ENCODE measurements at places on chromosomes 12 and 14. TPM values are rescaled to one million over a fixed set of nuclear protein-coding genes. Genes with fewer than 3 reads are reported as not detected.

Gene KRT78
- total RNA-seq = not detected

DNA sequence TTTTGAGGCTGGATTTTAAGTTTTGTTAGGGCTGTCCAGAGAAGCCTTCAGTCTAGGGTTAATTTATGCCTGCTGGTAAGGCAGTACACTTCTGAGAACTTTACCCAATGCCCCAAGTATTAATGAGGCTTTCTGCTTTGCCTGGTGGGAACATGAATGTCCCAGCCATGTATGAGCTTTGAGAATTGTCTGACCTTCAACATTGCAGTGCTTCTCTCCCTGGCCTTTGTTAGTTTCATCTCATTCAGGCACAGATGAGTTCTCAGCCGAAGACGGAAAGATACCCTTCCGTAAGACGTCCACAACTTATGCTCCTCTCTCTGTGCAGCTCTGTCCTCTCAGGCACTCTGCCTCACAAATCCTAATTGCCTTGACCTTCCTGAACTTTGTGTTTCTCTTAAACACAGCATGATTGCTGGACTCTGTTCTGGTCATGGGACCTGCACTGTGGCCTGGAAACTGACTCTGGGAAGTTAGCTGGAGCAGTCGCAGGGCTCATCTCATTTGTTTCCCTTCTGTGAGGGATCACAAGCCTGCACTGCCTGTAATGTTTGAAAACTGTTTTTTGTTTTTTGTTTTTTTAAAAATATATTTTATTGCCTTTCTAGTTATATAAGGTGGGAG is 15.7 kb downstream of the CHPT1 start:
- no peak for DNase-seq

DNA sequence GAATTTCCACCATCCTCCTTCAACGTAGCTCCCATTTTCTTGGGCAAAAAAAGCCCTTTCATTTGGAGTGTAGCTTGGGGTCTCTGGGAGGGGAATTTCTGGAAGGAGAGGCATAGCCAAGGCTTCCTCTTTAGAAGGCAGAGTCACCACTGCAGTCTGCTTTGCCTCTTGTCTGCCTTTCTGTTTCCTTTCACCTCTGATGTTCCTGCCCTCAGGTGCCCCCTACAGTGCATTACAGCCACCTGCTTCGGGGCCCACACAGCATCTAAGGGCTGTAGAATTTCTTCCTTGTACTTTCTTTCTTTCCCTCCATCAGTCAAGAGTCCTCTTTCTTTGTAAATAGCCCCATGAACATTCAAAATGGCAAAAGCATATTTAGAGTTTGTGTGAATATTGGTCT is 1313.9 kb downstream of the TMEM121 start:
- no peak for DNase-seq

Gene SLC5A8
- total RNA-seq = 0.12 TPM

GRCh38 chr12:108638141-108638827 is 4.6 kb upstream of the SELPLG start:
- no peak for DNase-seq

Gene CLEC14A
- total RNA-seq = 0.17 TPM

Data from progenitor cell of endocrine pancreas (in vitro differentiated cells).